ENCODE measurements at places on chromosomes 4 and X.

DNA sequence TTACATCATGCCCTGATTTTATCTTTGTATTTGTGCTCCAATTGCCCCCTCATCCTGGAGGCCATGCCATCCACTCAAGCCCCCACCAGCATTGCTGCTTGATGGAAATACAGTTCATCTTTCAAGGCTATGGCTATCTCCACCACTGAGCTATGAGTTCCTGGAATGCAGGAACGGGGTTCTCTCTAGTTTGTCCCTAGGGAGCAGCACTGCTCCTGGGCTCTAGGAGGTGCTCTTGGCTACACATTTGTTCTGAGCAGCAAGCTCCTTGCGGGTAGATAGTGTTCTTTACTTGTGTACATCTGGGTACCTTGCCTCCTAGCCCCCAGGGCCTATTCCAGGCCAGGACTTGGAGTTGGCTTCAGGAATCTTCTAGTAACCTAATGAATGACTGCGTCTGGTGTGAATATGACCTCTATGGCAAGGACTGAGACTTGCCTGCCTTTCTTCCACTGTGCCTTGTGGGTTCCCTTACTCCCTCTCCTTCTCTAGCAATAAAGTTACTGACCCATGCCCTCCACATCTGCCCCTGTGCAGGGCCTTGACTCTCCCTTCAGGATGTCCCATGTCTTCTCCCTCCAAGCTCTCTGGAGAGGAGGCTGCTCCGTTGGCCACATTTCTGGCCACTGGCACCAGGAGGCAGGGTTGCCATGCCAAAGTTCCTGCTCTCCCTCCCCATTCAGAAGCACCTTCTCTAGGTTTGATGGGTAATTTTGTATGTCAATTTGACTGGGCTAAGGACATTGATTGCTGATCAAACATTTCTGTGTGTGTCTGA is 7.6 kb downstream of the CITED1 start:
- no peak for DNase-seq

GRCh38 chrX:136250191-136251040 is 784 bp downstream of the MAP7D3 start:
- peak; percentile 42 for DNase-seq

DNA sequence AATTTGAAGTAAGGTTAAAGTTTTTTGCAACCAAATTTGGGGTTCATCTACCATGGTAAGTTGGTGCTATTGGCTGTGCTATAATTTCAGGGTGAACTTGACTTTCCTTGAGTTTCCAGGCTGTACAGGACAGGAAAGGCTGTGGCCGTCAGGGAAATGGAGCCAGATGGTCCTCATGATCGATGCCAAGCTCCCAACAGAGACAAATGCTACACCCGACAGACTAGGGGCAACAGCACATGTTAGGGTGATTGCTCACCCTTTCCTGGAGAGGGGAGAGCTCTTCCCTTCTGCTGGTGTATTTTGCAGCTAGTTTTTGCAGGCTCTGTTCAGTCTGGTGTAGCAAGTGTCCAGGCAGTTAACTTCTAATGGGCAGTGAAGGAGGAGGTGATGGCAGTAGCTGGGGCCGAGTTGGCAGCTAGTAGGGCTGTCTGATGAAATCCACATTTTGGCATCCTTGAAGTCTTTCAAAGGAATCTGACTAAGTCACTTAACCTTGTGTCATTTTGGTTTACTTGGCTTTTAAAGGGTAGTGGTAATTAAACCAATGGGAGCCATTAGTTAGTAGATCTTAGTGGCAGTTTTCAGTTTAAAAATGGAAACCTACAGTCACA is 47.8 kb downstream of the GAB1 start:
- DNase-seq = no peak

DNA sequence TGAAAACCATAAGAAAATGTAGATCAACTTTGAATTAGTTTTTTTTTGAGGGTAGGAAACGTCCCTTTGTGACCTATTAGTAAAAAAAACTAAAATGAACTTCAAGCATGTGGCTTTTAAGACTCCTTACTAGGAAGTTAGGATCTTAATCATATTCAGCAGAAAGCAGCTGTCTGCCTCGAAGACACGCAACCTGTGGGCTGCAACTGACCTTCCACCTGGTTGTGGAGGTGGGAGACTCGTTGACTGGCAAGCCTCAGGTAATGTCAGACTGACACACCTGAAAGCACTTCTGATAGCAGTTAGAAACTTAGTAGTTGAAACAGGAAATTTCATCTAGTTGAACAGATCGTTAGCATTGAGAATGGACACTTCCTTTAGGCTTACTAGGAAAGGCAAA is 37.4 kb downstream of the CCNG2 start:
- no peak for DNase-seq

DNA sequence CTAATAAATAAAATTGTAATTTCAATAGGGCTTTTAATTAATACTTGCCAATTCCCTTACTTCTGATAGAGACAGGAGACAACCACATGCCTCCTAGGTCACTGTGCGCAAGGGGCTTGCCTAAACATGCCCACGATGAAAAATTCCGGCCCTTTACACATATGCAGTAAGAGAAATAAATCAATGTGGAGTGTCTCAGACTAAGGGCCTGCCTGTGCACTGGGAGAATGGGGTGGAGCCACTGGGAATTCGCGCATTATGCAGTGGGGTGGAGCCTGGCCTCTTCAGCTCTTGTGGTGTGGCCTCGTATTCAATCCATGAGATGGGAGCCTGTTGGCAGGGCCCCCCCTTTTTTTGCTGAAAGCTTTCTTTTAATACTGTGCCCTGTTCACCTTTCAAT is 484.5 kb downstream of the PDGFC start:
- DNase-seq = no peak
